Stimulated activated naive B cell treated with anti-CD40 and anti-IgM and Interleukin-4, amounts not matched to agents 10 μg/mL and 1 μg/mL and 100 μg/mL, for 72 hours (primary cell): ENCODE measurements at places on chromosomes 1 and 21.

DNA sequence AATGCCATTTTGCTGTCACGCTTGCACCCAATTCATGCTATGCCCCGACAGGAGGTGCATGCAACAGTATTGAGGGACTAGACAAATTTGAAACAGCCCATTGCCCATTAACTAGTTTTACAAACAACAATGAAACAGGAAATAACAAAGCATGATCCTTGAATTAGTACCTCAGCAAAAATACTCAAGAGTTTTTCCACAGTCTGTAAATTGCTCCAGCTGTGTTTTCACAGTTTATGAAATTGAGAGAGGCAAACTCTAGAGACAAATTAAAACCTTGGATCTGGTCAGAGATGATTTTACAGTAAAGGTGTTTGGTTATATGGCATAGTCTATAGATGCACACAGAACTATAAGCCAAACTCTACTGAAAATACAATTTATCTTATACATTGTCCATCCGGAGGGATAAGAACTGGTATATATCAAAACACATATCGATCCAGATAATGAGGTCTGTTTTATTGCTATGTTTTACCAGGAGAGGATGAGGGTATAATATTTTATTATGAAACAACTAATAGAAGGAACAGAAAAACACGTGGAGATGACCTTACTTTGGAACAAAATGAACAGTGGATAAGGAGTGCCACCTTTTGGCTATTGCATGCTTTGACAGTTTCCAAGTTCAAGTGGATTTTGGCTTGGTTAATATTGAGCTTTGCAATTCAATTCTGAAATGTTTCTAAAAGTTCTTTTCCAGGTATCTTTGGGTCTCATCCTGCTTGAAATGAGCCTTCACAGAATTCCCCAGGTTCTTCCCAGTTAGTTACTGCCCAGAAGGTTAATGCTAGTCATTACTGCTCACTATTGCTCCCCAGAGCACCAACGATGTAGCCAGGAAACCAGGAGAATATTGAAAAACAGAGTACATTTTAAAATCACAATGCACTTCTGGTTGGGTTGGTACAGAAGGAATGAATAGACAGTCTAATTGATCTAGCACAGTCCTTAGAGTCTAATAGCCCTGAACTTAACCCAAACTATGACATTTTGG is 45.7 kb downstream of the ZC3H11B start:
- no peak for DNase-seq

DNA sequence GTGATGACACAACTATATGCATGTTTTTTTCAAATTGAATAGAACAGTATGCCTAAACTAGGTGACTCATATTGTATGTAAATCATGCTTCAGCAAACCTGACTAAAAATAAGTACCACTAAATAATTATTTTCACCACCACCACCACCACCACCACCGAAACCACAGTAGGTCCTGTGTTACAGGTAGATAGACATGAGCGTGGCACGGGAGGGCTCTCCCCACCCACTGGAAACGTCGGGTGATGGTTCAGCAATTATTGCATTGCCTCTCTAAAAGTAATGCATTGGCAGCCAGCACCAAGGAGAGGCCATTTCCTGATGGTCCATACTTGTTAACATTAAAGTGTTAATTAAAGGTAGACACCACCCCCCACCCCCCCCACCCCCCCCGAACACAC is 297.0 kb upstream of the NCAM2 start:
- DNase-seq = no peak

DNA sequence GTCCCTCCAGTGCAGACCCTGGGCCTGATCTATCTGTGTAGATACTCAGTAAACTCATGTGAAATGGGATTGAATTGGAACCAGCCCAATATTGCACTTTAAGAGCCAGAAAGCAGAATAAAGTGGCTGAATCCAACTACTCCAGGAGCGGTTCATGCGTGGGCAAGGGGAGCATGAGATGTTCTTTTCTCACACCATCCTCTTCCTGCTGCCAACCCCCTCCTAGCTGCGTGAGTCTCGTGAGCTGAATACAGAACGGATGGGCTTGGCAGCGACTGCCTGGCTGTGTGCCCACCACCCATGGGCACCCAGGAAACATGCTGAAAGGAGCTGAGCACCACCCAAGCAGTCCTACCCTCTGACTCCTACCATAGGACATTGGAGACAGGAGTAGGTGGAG is 128.3 kb downstream of the ELAVL4 start:
- no peak for DNase-seq

DNA sequence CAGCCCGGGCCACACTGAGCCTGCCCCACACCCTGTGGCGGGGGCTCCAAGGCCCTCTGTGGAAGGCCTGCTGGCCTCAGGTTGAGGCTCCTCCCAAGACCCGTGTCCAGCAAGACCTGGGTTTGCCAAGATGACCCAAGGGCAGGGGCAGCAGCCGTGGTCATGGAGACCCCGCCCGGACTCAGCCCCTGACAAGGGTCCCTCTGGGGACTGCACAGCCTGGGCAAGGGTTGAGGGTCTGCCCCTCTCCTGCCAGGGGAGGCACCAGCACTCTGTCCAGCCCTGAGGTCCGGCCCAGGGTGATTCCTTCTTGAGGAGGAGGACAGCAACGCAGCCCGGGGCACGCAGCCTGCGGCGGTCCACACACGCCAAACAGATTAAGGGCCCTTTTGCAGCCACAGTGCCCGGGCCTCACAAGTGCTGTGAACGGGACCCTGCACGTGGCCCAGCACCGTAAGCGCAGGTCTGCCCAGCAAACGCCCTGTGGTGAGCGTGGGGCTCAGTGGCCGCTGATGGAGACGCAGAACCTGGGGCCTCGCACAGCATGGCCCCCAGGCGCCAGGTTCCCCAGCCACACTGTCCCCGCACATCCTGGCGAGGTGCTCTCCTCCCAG is 3.4 kb downstream of the SPATC1L start:
- DNase-seq = no peak

- no peak for DNase-seq
Observed at GRCh38 chr1:17540255-17541001, 930 bp downstream of the ARHGEF10L start.

DNA sequence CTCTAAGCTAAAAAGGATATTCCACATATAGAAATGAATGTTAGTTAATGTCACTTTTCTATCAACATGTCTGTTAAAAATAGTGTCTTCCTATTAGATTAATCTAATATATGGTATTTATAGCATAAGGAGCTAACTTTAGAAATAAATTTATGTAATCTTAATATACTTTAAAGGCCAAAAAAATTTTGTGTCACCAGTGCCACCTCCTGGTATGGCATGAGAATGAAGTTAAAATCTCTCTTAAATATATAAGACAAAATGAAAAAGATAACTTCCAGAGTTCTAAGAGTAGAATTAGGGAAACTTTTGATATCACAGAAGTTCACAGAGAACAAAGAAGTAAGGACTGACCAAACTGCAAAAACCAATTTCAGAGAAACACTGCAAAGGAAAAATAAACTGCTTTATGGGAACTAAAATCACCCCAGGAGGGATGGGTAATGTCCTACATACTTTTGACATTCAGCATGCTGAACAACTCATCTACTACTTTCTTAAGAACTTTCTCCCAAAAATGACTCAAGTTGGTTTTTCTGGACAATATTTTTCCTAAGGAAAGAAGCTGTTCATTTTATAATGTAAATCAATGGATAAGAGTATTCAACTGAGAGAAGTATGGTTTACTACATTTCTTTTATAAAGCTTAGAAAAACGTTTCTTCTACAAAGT is 82.8 kb downstream of the TRIM33 start:
- DNase-seq = no peak

- no peak for DNase-seq
Observed at GRCh38 chr1:201820413-201820812, 8.5 kb upstream of the IPO9 start.

GRCh38 chr1:243413431-243414151 is 157.8 kb downstream of the SDCCAG8 start:
- DNase-seq = no peak

GRCh38 chr1:7539769-7540175 is 231.3 kb upstream of the VAMP3 start:
- DNase-seq = no peak

DNA sequence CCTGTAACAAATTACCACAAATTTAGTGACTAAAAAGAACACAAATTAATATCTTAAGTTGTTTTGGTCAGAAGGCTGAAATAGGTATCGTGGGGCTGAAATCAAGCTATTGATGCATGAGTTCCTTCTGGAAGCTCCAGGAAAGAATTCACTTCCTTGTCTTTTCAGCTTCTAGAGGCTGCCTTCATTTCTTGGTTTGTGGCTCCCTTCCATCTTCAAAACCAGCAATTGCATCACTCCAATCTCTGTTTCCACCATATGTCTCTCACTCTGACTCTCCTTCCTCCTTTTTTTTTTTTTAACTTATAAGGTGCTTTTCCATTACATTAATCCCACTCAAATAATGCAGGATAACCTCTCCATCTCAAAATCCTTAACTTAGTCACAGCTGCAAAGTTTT is 78.4 kb downstream of the OLFM3 start:
- DNase-seq = no peak

GRCh38 chr1:174171073-174171472 is 11.8 kb downstream of the RABGAP1L start:
- no peak for DNase-seq

DNA sequence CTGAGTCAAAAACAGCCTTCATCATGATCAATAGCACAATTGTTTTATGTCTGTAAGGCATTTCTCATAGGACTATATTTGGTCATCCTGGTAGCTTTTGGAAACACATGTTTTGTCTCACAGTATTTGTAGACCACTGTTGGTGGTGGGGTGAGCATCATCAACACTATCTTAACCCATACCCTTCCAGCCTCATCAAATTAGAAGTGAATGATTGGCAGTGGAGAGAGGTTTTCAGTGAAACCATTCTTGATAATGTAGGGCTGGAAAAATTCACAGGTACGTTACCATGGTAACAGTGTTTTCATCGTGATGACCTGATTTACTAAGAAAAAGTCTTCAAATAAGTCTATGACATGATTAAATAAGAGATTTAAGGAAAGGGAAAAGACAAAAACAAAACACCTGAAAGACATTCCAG is 45.3 kb upstream of the C1orf105 start:
- DNase-seq = no peak

DNA sequence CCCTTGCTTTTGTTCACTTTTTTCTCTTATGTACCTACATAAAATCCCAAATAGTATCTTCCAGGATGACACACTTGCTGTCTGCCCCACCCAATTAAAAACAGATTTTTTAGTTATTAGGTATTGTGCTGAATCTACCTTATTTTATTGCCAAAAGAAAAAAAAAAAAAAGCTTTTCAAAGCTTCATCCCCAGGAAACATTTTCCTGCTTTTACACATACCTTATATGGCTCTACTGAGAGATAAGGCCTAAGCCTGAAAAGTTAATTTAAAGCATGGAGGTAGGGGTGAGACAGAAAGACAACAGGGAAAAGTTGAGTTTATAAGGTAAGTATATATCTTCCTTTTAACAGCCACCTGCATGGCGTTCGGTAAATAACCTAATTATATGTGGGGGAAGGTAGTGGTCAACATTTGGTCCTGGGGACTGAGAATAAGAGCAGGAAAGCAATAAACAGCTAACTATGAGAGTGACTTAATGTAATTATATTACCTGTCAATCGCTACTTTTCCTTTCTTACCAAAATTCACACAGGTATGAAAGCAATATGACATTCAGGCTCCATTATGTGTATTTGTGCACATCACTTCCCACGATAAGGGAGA is 54.6 kb upstream of the BOLA1 start:
- DNase-seq = no peak

- DNase-seq = no peak
Observed at GRCh38 chr1:221184131-221184794, 305.0 kb downstream of the HLX start.

GRCh38 chr21:39258207-39258606 is 55.2 kb downstream of the BRWD1 start:
- DNase-seq = no peak

GRCh38 chr1:92117526-92117925 is 37.4 kb downstream of the BTBD8 start:
- DNase-seq = no peak

DNA sequence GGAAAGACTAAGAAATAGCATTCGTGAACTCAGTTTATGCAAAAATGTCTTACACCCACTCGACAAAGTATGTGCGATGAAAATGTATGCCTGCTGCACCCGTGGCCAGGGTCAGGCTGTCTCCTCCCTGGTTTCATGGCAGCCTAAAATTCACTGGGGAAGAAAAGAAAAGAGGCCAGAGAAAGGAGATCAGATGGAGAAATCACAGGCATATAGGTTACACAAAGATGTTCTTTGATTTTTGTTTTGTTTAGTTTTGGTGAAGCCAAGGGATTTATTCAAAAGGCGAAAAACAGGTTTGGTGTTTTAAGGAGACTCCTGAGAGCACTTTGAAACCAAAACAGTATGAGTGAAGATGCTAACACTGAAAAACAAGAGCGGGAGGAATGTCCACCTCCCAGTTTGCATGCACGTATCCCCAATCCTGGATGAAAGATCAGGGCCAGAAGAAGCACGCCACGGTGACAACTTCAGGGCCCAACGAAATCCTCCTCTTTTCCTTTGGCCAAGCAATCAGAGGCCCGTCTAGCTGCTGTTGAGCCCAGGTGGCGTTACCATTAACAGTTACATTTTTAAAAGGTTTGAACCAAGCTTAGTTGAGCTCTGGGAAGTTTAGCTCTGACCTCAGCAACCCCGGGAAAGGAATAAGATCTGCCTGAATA is 992 bp upstream of the SSX2IP start:
- no peak for DNase-seq

DNA sequence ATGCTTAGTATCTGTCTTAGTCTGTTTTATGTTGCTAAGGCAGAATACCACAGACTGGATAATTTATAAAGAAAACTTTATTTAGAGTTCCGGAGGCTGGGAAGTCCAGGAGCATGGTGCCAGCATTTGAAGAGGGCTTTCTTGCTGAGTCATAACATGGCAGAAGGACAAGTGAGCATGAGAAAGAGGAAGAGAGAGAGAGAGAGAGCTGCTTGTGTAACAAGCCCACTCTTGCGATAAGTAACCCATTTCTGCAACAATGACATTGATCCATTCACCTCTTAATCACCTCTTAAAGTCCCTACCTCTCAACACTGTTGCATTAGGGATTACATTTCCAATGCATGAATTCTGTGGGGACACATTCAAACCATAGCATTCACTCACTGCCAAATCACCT is 11.7 kb upstream of the MYOCOS start:
- no peak for DNase-seq

GRCh38 chr21:37970548-37970947 is 54.3 kb upstream of the KCNJ6 start:
- no peak for DNase-seq
